ENCODE measurements at places on chromosomes 13 and 19.

GRCh38 chr19:18762125-18763023 lies 28.7 kb downstream of the COMP start:
- no peak for DNase-seq

DNA sequence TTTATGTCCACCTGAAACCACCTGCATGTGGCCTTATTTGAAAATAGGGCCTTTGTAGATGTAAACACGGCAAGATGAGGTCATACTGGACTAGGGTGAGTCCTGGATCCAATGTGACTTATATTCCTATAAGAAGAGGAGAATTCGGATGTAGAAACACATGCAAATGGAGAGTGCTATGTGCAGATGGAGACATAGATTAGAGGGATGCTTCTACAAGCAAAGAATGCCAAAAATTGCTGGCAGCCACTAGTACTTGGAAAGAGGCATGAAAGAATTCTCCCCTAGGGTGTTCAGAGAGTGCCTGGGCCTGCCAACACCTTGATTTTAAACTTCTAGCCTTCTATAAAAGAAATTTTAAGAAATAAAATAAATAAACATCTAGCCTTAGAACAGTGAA lies 226.1 kb downstream of the RFC3 start:
- no peak for DNase-seq

- DNase-seq, result no peak
Observed at GRCh38 chr19:30309905-30310601, 62.1 kb upstream of the ZNF536 start.

DNA sequence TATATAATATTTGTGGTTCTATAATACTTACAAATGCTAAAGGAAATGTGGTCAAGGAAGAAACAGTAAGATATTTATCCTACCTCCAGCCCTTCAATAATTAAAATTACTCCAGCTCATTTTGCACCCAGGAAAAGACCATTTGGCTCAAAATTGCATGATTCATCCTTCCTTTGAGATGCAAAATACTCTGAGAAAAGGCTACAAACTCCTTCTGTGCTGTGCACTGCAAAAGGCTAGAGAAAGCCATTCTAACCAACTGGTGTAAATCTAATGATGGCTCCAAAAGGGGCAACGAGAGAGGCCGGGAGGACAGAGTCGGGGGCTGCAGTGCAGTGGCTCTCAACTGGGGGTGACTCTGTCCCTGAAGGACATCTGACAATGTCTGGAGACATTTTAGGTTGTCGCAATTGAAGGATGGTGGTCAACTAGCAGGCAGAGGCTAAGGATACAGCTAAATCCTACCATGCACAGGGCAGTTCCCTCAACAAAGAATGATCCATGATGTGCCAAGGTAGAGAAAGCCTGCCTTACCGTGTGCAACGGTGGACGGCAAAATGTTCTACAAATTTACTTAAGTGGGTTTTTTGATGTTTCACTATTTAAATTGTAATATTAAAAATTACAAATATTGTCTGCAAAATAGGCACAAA lies 32.6 kb downstream of the SLC7A1 start:
- no peak for DNase-seq

DNA sequence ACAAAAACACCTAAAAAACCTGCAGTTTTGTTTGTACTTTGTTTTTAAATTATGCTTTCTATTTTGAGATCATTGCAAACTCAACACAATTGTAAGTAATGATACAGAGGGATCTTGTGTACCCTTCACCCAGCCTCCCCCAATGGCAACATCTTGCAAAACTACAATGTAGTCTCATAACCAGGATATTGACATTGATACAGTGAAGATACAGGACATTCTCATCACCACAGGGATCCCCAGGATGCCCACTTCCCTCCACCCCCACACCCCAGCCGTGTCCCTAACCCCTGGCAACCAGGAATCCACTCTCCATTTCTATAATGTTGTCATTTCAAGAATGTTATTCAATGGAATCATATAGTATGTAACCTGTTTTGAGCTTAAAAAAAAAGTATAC lies 10.3 kb upstream of the C5AR2 start:
- no peak for DNase-seq

- DNase-seq, result no peak
Observed at GRCh38 chr19:13843104-13843921, 33.6 kb upstream of the NANOS3 start.

- no peak for DNase-seq
Observed at GRCh38 chr19:23956051-23956450, 41.4 kb downstream of the ZNF726 start.

GRCh38 chr13:23956106-23956505 lies 58.8 kb upstream of the C1QTNF9B start:
- no peak for DNase-seq

GRCh38 chr13:22014469-22014868 lies 343.6 kb downstream of the FGF9 start:
- DNase-seq, result no peak

Measured in germinal center (tissue), 1 donor.